ENCODE measurements at places on chromosomes 2 and 18. TPM values are rescaled to one million over a fixed set of nuclear protein-coding genes. Genes with fewer than 3 reads are reported as not detected.

DNA sequence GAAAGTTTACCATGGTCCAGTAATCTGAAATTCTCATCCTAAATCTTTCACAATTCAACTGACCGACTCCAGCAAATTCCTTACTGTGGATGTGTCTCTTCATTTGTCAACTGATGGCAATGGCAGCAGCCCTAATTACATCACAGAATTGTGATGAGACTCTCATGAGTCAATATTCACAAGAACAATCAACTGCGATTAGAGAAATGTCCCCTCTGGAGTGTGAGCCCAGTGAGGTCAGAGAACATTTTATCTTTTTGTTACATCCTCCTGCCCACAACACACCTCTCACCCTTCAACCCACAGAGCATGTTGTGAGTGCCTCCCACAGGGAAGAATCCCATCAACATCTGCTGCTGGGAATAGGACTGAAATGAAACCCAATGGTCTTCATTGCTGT lies 73.6 kb downstream of the CD226 start:
- H3K27me3 ChIP-seq = no peaks in the 10 kb centered on the region
- no peak overlapping the region for H3K4me3 ChIP-seq
- no peaks in the 10 kb centered on the region for H3K36me3 ChIP-seq
- no peak overlapping the region for H3K27ac ChIP-seq
- no peak for DNase-seq

- peaks cover 8% of the 10 kb centered on the region for H3K4me1 ChIP-seq
- peak overlapping the region; percentile 18 for H3K4me3 ChIP-seq
- H3K27me3 ChIP-seq = no peaks in the 10 kb centered on the region
- no peaks in the 10 kb centered on the region for H3K36me3 ChIP-seq
- no peak for DNase-seq
- no peak overlapping the region for H3K27ac ChIP-seq
Measured at GRCh38 chr2:213229814-213230213, 54.5 kb upstream of the SPAG16 start.

The GREB1L gene
- 0.36 TPM for total RNA-seq

GRCh38 chr2:112048887-112049286 lies 6.2 kb upstream of the TMEM87B start:
- peak; percentile 30 for DNase-seq
- no peak overlapping the region for H3K4me3 ChIP-seq
- no peaks in the 10 kb centered on the region for H3K27me3 ChIP-seq
- H3K27ac ChIP-seq = no peak overlapping the region
- H3K36me3 ChIP-seq = no peaks in the 10 kb centered on the region
- peaks cover 5% of the 10 kb centered on the region for H3K4me1 ChIP-seq

The NT5DC4 gene
- not detected for total RNA-seq

The FNDC4 gene
- 21.4 TPM for total RNA-seq

DNA sequence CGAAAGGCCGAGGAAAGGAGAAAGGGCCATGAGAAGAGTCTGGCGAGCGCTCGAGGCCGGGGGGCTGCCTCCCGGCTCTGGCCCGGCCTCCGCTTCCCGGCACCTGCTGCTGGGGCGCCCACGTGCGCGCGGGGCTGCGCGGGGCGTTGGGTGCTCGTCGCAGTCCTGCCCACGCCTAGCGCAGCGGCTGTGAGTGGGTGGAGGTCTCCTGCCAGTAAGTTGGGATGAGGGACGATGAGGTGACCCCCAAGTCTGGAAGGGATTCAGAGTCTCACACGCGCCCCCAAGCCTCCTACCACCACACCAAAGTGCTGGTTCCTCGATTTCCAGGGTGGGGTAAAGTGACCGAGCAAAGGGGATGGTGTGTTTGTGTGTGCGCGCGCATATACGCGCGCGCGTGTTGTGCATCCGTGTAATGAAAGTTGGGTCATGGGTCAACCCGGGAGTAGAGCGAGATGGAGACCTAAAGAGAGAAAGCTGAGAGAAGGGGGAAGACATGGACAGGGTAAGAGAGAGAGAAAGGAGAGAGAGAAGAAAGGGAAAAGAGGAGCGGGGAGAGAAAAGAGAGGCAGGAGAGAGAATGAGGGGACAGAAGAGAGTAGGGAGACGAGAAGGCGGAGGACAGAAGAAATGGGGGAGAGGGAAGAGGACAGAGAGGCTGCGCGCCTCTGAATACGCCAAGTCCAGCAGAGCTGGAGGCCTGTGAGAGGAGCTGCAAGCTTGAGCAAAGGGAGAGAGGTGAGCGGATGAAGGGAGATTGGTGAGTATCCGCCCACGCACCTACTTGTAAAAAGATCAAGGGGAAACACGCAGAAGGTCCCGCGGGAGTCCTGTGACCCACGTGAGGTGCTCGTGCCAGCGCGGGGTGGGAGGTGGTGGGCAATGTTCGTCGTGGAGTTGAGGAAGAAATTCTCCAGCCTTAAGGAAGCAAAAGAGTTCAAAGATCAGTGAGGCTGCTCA lies 1.7 kb upstream of the NETO1 start:
- no peak overlapping the region for H3K4me3 ChIP-seq
- H3K4me1 ChIP-seq = no peaks in the 10 kb centered on the region
- no peak overlapping the region for H3K27ac ChIP-seq
- H3K27me3 ChIP-seq = peaks cover 10% of the 10 kb centered on the region
- H3K36me3 ChIP-seq = no peaks in the 10 kb centered on the region
- DNase-seq = peak; percentile 44

DNA sequence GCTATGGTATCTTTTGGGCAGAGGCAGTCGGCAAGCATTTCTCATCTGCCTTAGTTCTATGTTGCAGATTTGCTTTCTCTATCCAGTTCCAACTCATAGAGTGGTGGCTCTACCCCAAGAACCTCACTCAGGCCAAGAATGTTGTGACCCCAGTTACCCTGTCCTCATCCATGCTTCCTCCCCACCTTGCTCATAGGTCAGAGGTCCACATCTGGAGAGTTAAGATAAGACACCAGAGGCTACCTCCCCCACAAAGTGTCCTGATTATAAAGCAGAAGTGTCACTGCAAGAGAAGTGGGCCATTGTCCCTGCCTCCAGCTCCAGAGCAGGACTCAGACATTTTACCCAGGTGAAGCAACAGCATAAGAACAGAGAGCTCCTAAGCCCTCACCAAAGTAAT lies 276.8 kb upstream of the CHST9 start:
- H3K4me1 ChIP-seq = no peaks in the 10 kb centered on the region
- no peaks in the 10 kb centered on the region for H3K27me3 ChIP-seq
- no peak for DNase-seq
- no peak overlapping the region for H3K27ac ChIP-seq
- no peak overlapping the region for H3K4me3 ChIP-seq

- no peak overlapping the region for H3K4me3 ChIP-seq
- H3K27ac ChIP-seq = no peak overlapping the region
- H3K27me3 ChIP-seq = peaks cover 2% of the 10 kb centered on the region
- DNase-seq = no peak
Measured at GRCh38 chr2:44061876-44062275, 66.1 kb upstream of the LRPPRC start.

GRCh38 chr18:34965566-34965965 lies 75.6 kb upstream of the MAPRE2 start:
- H3K27me3 ChIP-seq = no peaks in the 10 kb centered on the region
- no peak overlapping the region for H3K27ac ChIP-seq
- no peak for DNase-seq
- no peak overlapping the region for H3K4me3 ChIP-seq
- no peaks in the 10 kb centered on the region for H3K36me3 ChIP-seq
- H3K4me1 ChIP-seq = no peaks in the 10 kb centered on the region

- no peak for DNase-seq
- no peaks in the 10 kb centered on the region for H3K27me3 ChIP-seq
- no peaks in the 10 kb centered on the region for H3K36me3 ChIP-seq
- H3K27ac ChIP-seq = peak overlapping the region; percentile 12
- peaks cover 24% of the 10 kb centered on the region for H3K4me1 ChIP-seq
Measured at GRCh38 chr2:216222650-216223352, 113.7 kb downstream of the XRCC5 start.

- H3K27ac ChIP-seq = no peak overlapping the region
- H3K4me1 ChIP-seq = no peaks in the 10 kb centered on the region
- no peak overlapping the region for H3K4me3 ChIP-seq
- peak; percentile 71 for DNase-seq
Measured at GRCh38 chr2:10764096-10764785, 42.8 kb downstream of the ATP6V1C2 start.

The C2orf78 gene
- not detected for total RNA-seq

DNA sequence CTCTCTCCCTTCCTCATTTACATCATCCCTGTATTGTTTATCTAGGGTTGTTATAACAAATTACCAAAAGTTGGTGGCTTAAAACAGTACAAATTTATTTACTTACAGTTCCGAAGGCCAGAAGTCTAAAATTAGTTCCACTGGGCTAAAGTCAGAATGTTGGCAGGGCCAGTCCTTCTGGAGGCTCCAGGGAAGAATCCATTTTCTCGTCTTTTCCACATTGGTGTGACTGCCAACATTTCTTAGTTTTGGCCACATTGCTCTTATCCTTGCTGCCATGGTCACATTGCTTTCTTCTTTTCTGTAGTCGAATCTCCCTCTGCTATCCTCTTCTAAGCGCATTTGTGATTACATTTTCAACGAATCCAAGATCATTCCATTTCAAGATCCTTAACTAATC lies 34.7 kb downstream of the ICOS start:
- H3K27me3 ChIP-seq = peaks cover 22% of the 10 kb centered on the region
- DNase-seq = no peak
- no peak overlapping the region for H3K4me3 ChIP-seq
- no peak overlapping the region for H3K27ac ChIP-seq
- H3K4me1 ChIP-seq = no peaks in the 10 kb centered on the region

The TPRKB gene
- total RNA-seq = 18.9 TPM

The GCC2 gene
- 39.8 TPM for total RNA-seq

The ACVR1C gene
- total RNA-seq = 0.36 TPM

GRCh38 chr2:55751966-55752365 lies 58.3 kb upstream of the PNPT1 start:
- H3K27ac ChIP-seq = no peak overlapping the region
- DNase-seq = no peak

GRCh38 chr2:135056790-135057189 lies 4.7 kb downstream of the RAB3GAP1 start:
- peaks cover 23% of the 10 kb centered on the region for H3K36me3 ChIP-seq
- DNase-seq = no peak
- no peak overlapping the region for H3K4me3 ChIP-seq
- H3K4me1 ChIP-seq = peaks cover 24% of the 10 kb centered on the region
